Mammary epithelial cell (primary cell): ENCODE measurements at places on chromosomes 4 and X. TPM values are rescaled to one million over a fixed set of nuclear protein-coding genes. Genes with fewer than 3 reads are reported as not detected.

Gene C4orf50
- not detected for polyA plus RNA-seq

Gene PFKFB1
- polyA plus RNA-seq, result 0.18 TPM

Gene MMAA
- 2.6 TPM for polyA plus RNA-seq

Gene SHOX
- not detected for polyA plus RNA-seq

Gene EDA
- 0.40 TPM for polyA plus RNA-seq

Gene PROM1
- polyA plus RNA-seq, result 0.10 TPM

Gene C1QTNF7
- polyA plus RNA-seq, result not detected

Gene SPP1
- 1.3 TPM for polyA plus RNA-seq

Gene FGFR3
- 3.8 TPM for polyA plus RNA-seq

Gene RPS6KA6
- 1.8 TPM for polyA plus RNA-seq

Gene GPR101
- polyA plus RNA-seq, result not detected

Gene PUDP
- polyA plus RNA-seq, result 26.1 TPM

Gene DMD
- polyA plus RNA-seq, result 12.2 TPM

Gene APLN
- polyA plus RNA-seq, result 0.41 TPM

Gene TMEM150C
- polyA plus RNA-seq, result 0.07 TPM

Gene ABCG2
- polyA plus RNA-seq, result 3.1 TPM

Gene KIT
- not detected for polyA plus RNA-seq

Gene KLHL4
- polyA plus RNA-seq, result 1.3 TPM

Gene PHOX2B
- not detected for polyA plus RNA-seq

Gene PNMA6A
- polyA plus RNA-seq, result 0.02 TPM

Gene MED28
- polyA plus RNA-seq, result 9.9 TPM

Gene FAAH2
- polyA plus RNA-seq, result 0.23 TPM

Gene IL2RG
- polyA plus RNA-seq, result not detected

Gene AFM
- not detected for polyA plus RNA-seq

Gene CCDC110
- polyA plus RNA-seq, result 0.08 TPM

Gene TRIML2
- 0.23 TPM for polyA plus RNA-seq

Gene TCEAL6
- not detected for polyA plus RNA-seq

Gene ZNF674
- 2.3 TPM for polyA plus RNA-seq

Gene PNMA6F
- not detected for polyA plus RNA-seq

Gene CLGN
- polyA plus RNA-seq, result not detected

Gene SSX4
- polyA plus RNA-seq, result not detected

Gene BEND4
- not detected for polyA plus RNA-seq

Gene TMEM144
- polyA plus RNA-seq, result 4.1 TPM

Gene PCDH18
- polyA plus RNA-seq, result 0.01 TPM

Gene PLAC8
- 10.4 TPM for polyA plus RNA-seq

Gene GABRB1
- polyA plus RNA-seq, result not detected
